ENCODE measurements at places on chromosomes 4 and X. TPM values are rescaled to one million over a fixed set of nuclear protein-coding genes. Genes with fewer than 3 reads are reported as not detected.

Gene SOX3
- not detected for total RNA-seq

Gene GLRA3
- total RNA-seq = not detected

Gene HSFX3
- not detected for total RNA-seq

Gene SPANXA1
- not detected for total RNA-seq

Gene SPANXN4
- not detected for total RNA-seq

Gene VCX3A
- not detected for total RNA-seq

Gene FHDC1
- 0.13 TPM for total RNA-seq

Gene RRH
- total RNA-seq = not detected

Gene CXXC4
- total RNA-seq = not detected

Gene FRMPD3
- total RNA-seq = under 0.01 TPM

Gene LRIT3
- total RNA-seq = not detected

Gene KIAA1210
- not detected for total RNA-seq

Measured in LHCN-M2 (cell line).